ENCODE measurements at places on chromosomes 7 and 10.
A peak's percentile ranks its signal among the peaks of the same experiment; 100 is the strongest.

GRCh38 chr7:100612730-100613390, 520 bp downstream of the MOSPD3 start:
- no peak for DNase-seq

DNA sequence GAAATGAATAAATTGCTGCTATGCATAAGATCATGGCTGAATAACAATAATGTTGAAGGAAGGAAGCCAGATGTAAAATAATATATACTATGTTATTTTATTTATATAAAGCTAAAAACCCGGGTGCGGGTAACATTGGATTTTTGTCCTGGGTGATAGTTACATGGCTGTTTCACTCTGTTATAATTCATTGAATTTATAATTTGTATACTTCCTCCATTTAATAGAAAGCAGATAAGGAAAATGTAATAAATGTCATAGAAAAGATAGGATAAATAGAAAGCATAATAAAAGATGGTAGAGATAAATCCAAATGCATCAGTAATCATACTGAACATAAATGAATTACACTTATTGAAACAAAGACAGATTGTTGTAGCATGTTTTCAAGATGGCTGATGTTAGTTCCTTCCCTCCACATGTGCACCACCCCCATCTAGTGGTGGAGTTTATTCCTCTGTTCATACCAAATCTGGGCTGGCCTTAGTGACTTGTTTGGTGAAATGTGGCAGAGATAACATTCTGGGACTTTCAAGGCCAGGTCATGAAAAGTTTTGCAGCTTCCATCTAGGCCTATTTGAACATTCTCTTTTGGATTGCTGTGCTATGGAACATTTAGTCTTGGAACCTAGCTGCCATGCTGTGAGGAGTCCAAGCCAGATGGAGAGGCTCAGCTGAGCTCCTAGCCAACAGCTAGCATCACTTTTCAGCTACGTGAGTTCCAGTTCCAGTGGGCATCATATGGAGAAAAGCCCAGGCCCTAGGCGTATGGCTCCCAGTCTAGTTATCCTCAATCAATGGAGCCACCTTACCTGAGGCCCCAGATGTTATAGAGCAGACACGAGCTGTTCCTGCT, 46.9 kb downstream of the AHCYL2 start:
- DNase-seq: peak; percentile 22

- DNase-seq: no peak
These were observed 484.7 kb downstream of the PTPRN2 start for GRCh38 chr7:158102897-158103296.

DNA sequence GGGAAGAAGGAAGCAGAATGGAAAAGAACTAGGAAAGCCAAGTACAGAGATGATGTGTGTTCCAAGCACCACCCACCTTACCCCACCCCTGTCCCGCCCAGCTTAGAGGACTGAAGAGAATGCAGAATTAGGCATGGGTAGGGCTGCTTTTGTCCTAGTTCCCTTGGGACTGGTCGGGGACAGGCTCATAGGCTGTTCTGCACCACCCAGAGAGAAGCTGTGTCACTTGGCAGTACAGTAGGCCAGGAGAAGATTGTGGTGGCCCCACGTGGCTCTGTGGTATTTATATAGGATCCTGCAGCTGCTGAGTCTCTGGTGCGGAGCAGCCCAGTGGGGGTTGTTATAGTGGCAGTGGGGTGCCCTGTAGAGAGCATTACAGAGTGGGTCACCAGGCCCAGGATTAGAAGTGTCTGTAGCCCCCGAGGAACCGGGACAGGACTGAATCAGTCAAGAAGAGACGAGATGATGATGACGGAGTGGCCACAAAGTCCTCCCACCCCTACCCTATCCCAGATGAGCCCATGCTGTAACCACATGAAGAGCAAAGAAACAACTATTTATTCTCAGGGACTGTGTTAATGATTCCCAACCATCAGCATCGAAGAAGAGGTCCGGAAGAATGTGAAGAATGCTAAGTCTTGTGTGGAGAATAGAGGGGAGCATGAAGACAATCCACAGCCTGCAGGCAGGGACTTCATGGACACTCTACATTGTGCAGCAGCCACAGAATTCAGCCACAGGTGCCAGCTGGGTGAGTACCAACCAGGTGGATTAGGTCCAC, 88.9 kb downstream of the C1GALT1 start:
- no peak for DNase-seq

Measured in HFF-Myc (cell line).